T-helper 1 cell (primary cell): ENCODE measurements at places on chromosomes 11 and 22.

- DNase-seq: no peak
These were observed 10.3 kb upstream of the IGSF9B start for GRCh38 chr11:133966921-133967598.

DNA sequence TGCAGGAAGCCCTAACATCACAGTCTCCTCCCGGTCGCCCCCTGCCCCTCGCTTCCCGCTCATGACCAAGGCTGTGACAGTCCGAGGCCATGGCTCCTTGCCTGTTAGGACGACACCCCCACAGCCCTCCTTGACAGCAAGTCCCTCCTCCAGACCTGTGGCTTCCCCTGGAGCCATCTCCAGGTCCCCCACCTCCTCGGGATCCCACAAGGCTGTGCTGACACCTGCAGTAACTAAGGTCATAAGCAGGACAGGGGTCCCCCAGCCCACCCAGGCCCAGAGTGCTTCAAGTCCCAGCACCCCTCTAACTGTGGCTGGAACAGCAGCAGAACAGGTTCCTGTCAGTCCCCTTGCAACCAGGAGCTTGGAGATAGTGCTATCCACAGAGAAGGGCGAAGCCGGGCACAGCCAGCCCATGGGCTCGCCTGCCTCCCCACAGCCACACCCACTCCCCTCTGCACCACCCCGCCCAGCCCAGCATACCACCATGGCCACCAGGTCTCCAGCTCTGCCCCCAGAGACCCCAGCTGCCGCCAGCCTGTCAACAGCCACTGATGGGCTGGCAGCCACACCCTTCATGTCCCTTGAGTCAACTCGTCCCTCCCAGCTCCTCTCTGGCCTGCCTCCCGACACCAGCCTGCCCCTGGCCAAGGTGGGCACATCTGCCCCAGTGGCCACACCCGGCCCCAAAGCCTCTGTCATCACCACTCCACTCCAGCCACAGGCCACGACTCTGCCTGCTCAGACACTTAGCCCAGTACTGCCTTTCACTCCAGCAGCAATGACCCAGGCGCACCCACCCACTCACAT, 63.2 kb downstream of the OTOG start:
- DNase-seq: no peak

- no peak for DNase-seq
These were observed 51.6 kb downstream of the RPUSD4 start for GRCh38 chr11:126159719-126160344.

DNA sequence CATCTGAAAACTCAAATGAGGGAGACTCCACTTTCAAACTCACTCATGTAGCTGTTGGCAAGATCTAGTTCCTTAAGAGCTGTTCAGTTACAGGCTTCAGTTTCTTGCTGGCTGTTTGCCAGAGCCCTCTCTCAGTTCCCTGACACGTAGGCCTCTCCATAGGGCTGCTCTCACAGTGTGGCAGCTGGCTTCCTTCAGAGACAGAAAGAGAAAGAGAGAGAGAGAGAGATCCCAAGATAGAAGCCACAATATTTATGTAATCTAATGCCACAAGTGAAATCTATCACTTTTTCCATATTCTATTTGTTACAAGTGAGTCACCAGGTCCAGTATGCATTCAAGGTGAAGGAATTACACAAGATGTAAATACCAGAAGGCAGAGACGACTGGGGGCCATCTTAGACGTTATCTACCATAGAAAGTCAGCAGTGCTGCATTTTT, 168.8 kb downstream of the RCN1 start:
- DNase-seq: no peak

DNA sequence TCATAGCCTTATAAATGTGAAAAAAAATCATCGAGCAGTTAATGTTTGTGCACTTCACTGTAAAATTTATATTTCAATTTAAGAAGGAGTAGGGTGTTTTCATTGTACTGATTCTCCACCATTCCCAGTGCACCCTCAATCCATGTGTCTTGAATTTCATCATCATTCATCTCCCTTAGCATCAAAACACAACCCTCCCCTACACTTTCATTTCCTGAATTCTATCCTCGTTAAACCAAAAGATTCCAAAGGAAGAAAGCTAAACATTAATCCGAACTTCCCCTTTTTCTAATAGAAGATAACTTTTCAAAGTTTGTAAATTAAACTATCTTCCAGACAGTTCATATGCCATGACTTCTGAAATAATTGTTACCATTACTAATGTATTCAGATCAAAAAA, 34.1 kb upstream of the OR8B8 start:
- DNase-seq: no peak
